Thoracic aorta (tissue), 2 donors: ENCODE measurements at places on chromosomes 2 and 18. TPM values are rescaled to one million over a fixed set of nuclear protein-coding genes. Genes with fewer than 3 reads are reported as not detected.

DNA sequence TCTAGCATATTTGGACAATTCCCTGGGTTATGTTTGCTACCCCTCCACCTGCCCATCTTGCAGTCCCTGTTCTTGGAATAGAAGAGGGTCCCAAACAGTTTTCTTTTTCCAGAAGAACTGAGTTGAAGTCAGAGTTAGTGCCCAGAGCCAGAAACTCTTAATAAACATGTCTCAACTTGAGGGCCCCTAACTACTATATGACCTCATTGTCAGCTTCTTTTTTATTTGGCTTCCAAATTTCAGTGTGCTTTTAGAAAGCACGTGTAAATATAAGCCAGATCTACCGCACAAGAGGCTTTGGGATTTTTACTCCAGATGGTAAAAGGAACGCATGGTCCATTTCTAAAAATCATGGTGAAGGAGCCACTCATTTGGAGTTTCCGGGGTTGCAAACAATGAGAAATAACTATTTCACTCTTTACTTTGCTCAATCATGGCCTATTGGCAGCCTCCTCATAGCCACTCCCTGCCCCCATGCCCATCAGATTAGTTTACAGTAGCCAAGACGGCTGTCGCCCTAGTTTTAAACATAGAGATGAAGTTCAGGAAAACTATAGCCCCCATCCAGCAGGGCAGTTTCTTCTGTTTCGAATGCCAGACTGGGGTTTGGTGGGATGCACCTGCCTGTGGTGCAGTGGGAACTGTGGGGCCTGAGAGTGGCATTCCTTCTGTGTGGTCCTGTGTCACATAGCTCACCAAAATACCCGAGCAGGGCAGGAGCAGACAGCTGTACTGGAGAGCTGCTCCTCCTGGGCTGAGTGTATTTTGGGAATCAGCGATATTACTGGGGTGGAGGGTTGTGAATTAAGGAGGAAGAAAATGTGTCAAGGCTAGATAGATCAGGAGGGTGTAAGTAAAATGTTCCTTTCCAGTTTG lies 1.7 kb downstream of the MAPRE3 start:
- peaks cover 23% of the 10 kb centered on the region for H3K4me1 ChIP-seq
- H3K27me3 ChIP-seq: no peaks in the 10 kb centered on the region
- DNase-seq: no peak
- H3K36me3 ChIP-seq: no peaks in the 10 kb centered on the region
- no peak overlapping the region for H3K27ac ChIP-seq
- no peak overlapping the region for H3K4me3 ChIP-seq

DNA sequence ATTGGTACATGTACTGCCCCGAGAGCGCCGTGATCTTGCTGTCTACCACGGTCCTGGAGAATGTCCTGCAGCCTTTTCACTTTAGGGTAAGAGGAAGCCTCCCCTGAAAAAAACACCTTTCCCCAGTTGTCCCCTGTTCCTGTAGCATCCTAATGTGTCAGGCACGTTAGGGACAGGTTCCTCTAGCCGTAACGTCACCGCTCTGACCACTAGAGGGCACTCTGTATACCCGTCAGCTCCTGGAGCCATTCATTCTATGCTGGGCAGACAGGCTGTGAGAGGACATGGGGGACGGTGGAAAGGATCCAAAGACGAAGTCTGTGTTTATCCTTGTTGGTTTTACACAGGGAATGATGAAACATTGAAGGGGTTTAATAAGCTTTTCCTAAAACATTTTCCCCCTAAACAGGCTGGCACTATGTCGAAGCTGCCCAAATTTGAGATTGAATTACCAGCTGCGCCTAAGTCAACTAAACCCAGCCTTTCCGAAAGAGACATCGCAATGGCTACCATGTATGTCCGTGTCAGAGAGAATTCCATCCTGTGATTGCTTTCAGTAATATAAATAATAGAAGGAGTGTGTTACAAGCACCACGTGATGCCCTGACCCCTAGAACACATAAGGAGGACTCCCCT lies 12.7 kb downstream of the RMC1 start:
- no peaks in the 10 kb centered on the region for H3K27me3 ChIP-seq
- no peak for DNase-seq
- peaks cover 37% of the 10 kb centered on the region for H3K36me3 ChIP-seq
- no peak overlapping the region for H3K4me3 ChIP-seq
- no peak overlapping the region for H3K27ac ChIP-seq

- no peak for DNase-seq
- H3K4me1 ChIP-seq: no peaks in the 10 kb centered on the region
- H3K36me3 ChIP-seq: no peaks in the 10 kb centered on the region
- H3K27me3 ChIP-seq: no peaks in the 10 kb centered on the region
Observed at GRCh38 chr2:113791697-113792590, 35.5 kb upstream of the SLC35F5 start.

DNA sequence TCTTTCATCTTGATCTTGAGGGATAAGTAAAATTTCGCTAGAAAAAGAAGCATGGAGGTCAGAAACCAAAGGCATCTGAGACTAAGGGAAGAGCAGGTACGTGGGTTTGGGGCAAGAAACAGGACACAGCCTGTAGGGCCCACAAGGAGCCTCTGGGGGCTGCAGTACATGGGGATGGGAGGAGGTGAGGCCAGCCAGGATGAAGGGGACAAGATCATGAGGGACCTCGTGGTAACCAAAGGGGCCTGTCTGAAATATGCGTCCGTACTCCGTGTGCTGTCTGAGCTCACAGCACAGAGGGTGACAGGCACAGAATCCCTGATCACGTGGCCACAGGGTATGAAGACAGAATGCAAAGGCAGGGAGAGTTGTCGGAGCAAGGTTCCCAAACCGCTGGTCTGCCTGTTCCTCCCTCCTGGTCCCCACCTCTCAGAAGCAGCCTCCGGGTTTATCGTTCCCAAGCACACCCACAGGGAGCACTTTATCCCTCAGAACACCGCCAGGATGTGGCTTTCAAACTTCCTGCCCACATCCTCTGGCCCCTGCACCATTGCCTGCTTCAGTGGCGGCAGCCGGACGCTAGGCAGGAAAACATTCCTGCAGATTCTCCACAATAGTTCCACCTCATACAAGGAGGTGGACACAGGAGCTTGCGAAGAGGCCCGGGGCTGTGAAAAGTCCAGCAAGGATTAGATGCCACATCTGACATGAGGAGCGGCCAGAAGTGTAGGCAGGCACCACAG lies 12.0 kb downstream of the TMEM163 start:
- H3K36me3 ChIP-seq: no peaks in the 10 kb centered on the region
- H3K27me3 ChIP-seq: no peaks in the 10 kb centered on the region
- H3K4me1 ChIP-seq: peaks cover under 1% of the 10 kb centered on the region
- peak overlapping the region; percentile 2 for H3K4me3 ChIP-seq
- DNase-seq: no peak
- H3K27ac ChIP-seq: no peak overlapping the region

DNA sequence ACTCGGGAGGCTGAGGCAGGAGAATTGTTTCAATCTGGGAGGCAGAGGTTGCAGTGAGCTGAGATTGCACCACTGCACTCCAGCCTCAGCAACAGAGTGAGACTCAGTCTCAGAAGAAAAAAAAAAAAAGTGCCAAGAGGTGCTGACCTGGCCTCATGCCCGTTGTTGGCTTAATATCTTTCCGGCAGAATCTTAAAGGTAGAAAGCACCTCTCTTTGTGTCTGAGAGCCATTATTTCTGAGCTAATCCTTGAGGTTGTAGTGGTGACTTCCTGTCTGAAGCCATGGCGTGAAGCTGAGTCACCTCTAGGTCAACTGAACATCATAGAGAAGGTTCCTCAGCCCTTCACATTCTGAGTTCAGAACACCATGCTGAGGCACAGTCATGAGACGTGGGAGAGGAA lies 60.4 kb downstream of the WDSUB1 start:
- DNase-seq: no peak
- H3K27me3 ChIP-seq: no peaks in the 10 kb centered on the region
- no peak overlapping the region for H3K4me3 ChIP-seq
- H3K27ac ChIP-seq: no peak overlapping the region
- peaks cover 12% of the 10 kb centered on the region for H3K4me1 ChIP-seq

- DNase-seq: no peak
- H3K27me3 ChIP-seq: no peaks in the 10 kb centered on the region
- H3K27ac ChIP-seq: no peak overlapping the region
- H3K4me3 ChIP-seq: no peak overlapping the region
- H3K4me1 ChIP-seq: no peaks in the 10 kb centered on the region
Observed at GRCh38 chr2:113015655-113016054, 10.4 kb downstream of the IL36A start.

DNA sequence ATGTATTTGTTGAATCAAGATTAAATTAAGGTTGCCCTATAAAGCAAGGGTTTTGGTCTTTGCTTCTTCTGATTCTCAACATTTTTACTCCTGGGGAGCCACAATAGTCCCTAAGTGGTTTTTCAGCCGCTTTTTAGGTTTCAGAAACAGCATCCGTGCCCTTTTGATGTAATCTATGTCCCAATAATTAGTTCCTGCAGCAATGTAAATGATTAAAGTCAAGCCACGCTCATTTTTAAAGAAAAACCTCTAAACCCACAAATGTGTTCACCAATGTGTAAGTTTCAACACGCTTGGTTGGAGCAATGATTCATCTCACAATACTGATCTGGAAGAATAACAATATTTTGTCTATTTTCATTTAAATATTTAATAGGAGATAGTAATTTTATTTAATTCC lies 5.6 kb downstream of the ARL4C start:
- DNase-seq: no peak
- no peaks in the 10 kb centered on the region for H3K27me3 ChIP-seq
- no peak overlapping the region for H3K27ac ChIP-seq

The AKAIN1 gene
- not detected for total RNA-seq

DNA sequence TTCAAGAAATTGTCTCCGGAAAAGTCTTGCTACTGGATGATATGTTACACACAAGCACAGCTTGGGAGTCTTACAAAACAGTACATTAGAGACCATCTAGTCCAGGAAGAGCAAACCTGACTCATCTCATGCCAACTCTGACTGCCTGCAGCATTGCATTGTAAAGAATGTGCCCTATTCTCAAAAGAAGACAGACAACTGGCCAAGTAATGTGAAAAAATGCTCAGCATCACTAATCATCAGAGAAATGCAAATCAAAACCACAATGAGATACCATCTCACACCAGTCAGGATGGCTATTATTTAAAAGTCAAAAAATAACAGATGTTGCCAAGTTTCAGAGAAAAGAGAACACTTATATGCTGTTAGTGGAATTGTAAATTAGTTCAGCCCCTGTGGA lies 42.7 kb upstream of the GORASP2 start:
- no peaks in the 10 kb centered on the region for H3K27me3 ChIP-seq
- no peaks in the 10 kb centered on the region for H3K36me3 ChIP-seq
- no peak overlapping the region for H3K27ac ChIP-seq
- H3K4me3 ChIP-seq: no peak overlapping the region
- no peak for DNase-seq

The HDHD2 gene
- 31.9 TPM for total RNA-seq

The TLX2 gene
- not detected for total RNA-seq

GRCh38 chr2:26609205-26609631 lies 31.9 kb downstream of the CIB4 start:
- no peak for DNase-seq
- peaks cover 12% of the 10 kb centered on the region for H3K4me1 ChIP-seq

DNA sequence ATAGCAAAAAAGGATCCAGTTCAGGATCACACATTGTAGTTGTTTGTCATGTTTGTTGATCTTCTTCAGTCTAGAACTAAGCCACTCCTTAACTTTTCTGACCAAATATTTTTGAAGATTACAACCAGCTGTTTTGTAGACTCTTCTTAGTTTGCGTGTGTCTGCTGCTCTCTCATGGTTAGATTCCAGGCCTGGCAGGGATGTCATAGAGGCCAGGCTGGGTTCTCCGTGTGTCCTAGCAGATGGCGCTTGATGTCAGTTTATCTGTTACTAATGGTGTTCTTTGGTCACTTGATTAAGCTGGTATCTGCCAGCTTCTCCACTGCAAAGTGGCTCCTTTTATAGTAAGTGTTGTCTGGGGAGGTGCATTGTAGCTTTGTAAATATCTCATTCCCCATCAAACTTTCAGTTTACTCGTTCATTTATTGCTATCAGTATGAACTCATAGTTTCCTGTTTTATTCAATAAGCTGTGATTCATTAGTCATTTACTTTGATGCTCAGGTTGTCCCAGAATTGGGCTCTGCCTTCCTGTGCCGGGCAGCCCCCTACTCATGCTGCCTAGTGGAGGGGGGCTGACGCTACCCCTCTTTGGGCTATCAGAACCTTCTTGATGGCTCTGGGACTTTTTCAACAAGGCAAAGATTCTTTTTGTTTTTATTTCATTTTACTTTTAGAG lies 42.1 kb downstream of the GRHL1 start:
- no peak overlapping the region for H3K27ac ChIP-seq
- no peaks in the 10 kb centered on the region for H3K27me3 ChIP-seq
- DNase-seq: no peak
- no peaks in the 10 kb centered on the region for H3K36me3 ChIP-seq
- H3K4me3 ChIP-seq: no peak overlapping the region

- H3K4me3 ChIP-seq: no peak overlapping the region
- no peak overlapping the region for H3K27ac ChIP-seq
- H3K27me3 ChIP-seq: no peaks in the 10 kb centered on the region
- DNase-seq: no peak
Observed at GRCh38 chr2:190090148-190090547, 27.6 kb upstream of the MSTN start.

The R3HDM1 gene
- 76.6 TPM for total RNA-seq

GRCh38 chr2:239811806-239812560 lies 213.2 kb downstream of the NDUFA10 start:
- H3K36me3 ChIP-seq: no peaks in the 10 kb centered on the region
- H3K27ac ChIP-seq: peak overlapping the region; percentile 89
- H3K4me1 ChIP-seq: peaks cover 60% of the 10 kb centered on the region
- no peak for DNase-seq
- H3K27me3 ChIP-seq: no peaks in the 10 kb centered on the region

- no peak overlapping the region for H3K27ac ChIP-seq
- no peaks in the 10 kb centered on the region for H3K4me1 ChIP-seq
- no peak overlapping the region for H3K4me3 ChIP-seq
- no peaks in the 10 kb centered on the region for H3K36me3 ChIP-seq
- DNase-seq: no peak
- H3K27me3 ChIP-seq: no peaks in the 10 kb centered on the region
Observed at GRCh38 chr2:204880928-204881327, 335.7 kb downstream of the PARD3B start.

GRCh38 chr2:258933-259332 lies 4.9 kb downstream of the SH3YL1 start:
- H3K36me3 ChIP-seq: no peaks in the 10 kb centered on the region
- H3K4me3 ChIP-seq: no peak overlapping the region
- H3K4me1 ChIP-seq: no peaks in the 10 kb centered on the region
- H3K27me3 ChIP-seq: no peaks in the 10 kb centered on the region
- no peak overlapping the region for H3K27ac ChIP-seq

DNA sequence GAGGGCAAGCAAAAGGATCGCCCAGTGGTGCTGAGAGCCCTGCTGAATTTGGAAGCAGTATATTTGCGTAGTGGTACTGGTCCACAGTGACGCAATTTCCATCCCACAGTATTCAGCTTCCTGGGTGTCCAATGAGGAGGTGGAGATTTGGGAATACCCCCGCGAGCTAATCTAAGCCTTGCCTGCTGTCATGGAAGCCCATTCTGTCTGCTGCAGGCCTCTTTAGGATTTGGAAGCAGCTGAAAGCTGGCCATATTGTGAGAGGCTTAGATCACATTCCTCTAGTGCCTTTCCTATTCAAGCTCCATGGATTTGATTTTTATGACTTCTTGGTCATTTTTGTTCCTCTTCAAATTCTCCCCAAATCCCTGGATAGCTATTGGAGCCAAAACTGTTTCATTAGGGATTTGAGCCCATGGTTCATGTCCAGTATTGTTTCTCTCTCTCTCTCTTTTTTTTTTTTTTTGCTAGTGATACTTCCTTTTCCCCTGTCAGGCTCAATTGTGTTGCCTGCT lies 22.3 kb upstream of the DYNC2LI1 start:
- H3K27ac ChIP-seq: no peak overlapping the region
- no peaks in the 10 kb centered on the region for H3K4me1 ChIP-seq
- H3K27me3 ChIP-seq: no peaks in the 10 kb centered on the region
- H3K36me3 ChIP-seq: no peaks in the 10 kb centered on the region
- no peak for DNase-seq

GRCh38 chr2:17600556-17601204 lies 60.2 kb downstream of the VSNL1 start:
- no peaks in the 10 kb centered on the region for H3K27me3 ChIP-seq
- H3K36me3 ChIP-seq: no peaks in the 10 kb centered on the region
- no peak for DNase-seq
- H3K4me3 ChIP-seq: no peak overlapping the region
